Naive thymus-derived CD4-positive, alpha-beta T cell (primary cell): ENCODE measurements at places on chromosomes 11 and 22. TPM values are rescaled to one million over a fixed set of nuclear protein-coding genes. Genes with fewer than 3 reads are reported as not detected.

- DNase-seq, result no peak
Measured at GRCh38 chr22:45450921-45451651, 37.6 kb downstream of the RIBC2 start.

CELSR1 gene
- polyA plus RNA-seq, result 1.1 TPM

DNA sequence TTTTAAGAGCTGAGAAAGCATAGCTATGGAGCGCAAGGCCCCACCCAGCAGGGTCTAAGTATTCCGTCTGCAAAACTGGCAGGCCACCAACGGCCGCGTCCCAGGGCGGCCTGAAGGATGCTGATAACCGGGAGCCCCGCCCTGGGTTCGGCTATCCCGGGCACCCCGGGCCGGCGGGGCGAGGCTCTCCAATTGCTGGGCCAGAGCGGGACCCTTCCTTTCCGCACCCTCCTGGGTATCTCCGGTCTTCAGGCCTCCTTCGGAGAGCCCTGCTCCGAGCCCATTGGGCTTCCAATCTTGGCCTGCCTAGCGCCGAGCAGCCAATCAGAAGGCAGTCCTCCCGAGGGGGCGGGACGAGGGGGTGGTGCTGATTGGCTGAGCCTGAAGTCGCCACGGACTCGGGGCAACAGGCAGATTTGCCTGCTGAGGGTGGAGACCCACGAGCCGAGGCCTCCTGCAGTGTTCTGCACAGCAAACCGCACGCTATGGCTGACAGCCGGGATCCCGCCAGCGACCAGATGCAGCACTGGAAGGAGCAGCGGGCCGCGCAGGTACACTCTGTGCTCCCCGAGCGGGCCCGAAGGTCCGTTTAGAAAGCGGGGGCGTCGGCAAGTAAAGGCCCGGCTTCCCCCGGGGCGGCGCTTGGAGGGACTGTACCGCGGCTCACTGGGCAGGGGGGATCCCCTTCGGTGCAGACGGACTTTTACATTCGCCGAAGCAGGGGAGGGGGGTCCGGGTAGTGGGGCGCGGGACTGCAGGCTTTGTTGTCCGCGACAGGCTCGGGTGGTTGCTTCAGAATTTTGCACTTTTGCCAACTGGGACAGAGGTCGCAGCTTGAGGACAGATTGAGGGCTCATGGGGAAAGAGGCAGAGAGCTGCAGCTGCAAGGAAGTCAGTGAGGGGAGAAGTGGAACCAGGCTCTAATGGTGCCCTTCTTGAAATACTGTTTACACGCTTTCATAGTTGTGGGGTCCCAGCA is at the start of gene CAT:
Gene CAT (plus strand): TSS at position 406 of the 979 bp plus-strand sequence. CDS start 80 bp downstream, at position 486.
- peak; percentile 94 for DNase-seq

ANO3 gene
- polyA plus RNA-seq, result not detected

GRCh38 chr22:19983741-19984140 is 32.9 kb downstream of the ARVCF start:
- DNase-seq, result no peak
